ENCODE measurements at places on chromosomes 2 and 18. TPM values are rescaled to one million over a fixed set of nuclear protein-coding genes. Genes with fewer than 3 reads are reported as not detected.

The CLEC4F gene
- total RNA-seq: 0.37 TPM

The POMC gene
- not detected for total RNA-seq

The SPHKAP gene
- total RNA-seq: not detected

GRCh38 chr2:6077585-6077984, 385.4 kb downstream of the SOX11 start:
- H3K36me3 ChIP-seq: no peaks in the 10 kb centered on the region
- H3K4me3 ChIP-seq: no peak overlapping the region
- H3K4me1 ChIP-seq: peaks cover 13% of the 10 kb centered on the region
- H3K27me3 ChIP-seq: no peaks in the 10 kb centered on the region

GRCh38 chr2:150371044-150371818, 116.2 kb downstream of the RND3 start:
- no peak overlapping the region for H3K27ac ChIP-seq
- H3K36me3 ChIP-seq: no peaks in the 10 kb centered on the region
- peak; percentile 51 for DNase-seq
- H3K27me3 ChIP-seq: no peaks in the 10 kb centered on the region
- H3K4me3 ChIP-seq: no peak overlapping the region
